ENCODE measurements at places on chromosomes 3 and 15.

DNA sequence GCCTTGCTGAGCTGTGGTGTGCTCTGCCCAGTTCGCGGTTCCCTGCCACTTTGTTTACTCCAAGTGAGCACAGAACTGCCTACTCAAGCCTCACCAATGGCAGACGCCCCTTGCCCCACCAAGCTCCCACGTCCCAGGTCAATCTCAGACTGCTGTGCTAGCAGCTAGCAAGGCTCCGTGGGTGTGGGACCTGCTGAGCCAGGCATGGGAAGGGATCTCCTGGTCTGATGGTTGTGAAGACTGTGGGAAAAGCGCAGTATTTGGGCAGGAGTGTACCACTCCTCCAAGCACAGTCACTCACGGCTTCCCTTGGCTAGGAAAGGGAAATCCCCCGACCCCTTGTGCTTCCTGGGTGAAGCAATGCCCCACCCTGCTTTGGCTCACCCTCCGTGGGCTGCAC, 45.0 kb downstream of the SLC12A6 start:
- DNase-seq, result no peak

- no peak for DNase-seq
These were observed 11.4 kb upstream of the HDGFL3 start for GRCh38 chr15:83219026-83219425.

DNA sequence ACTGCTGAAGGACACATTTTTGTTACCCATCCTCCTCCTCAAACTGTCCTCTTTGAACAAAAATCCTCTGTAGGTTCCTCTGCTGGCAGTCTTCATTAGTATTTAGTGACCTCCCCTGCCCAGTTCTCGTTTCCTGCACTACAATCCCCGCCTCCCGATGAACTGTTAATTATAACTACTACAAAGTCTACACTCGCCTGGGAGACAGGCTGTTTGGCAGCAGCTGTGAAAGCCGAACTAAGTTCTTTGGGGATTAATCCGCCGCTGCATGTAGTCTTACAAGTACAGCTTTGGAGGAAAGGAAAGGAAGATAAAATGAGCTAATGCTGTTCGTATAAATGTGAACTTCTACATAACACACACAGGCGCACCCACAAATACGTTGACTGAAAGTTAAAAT, 160.0 kb upstream of the WNT5A start:
- no peak for DNase-seq

- DNase-seq, result no peak
These were observed 52.7 kb downstream of the SLC28A2 start for GRCh38 chr15:45304711-45305110.

GRCh38 chr15:78455749-78456148, 17.7 kb downstream of the IREB2 start:
- no peak for DNase-seq

- no peak for DNase-seq
These were observed 72.5 kb downstream of the TM2D3 start for GRCh38 chr15:101579631-101580163.

GRCh38 chr3:136343873-136344555, 93.9 kb downstream of the PCCB start:
- DNase-seq, result no peak

- no peak for DNase-seq
These were observed 47.2 kb downstream of the CCDC12 start for GRCh38 chr3:46929324-46929723.

- no peak for DNase-seq
These were observed 90.8 kb downstream of the CRTC3 start for GRCh38 chr15:90620379-90621067.

GRCh38 chr15:38275959-38276358, 23.3 kb downstream of the SPRED1 start:
- no peak for DNase-seq

GRCh38 chr15:84791763-84792162, 25.4 kb upstream of the ALPK3 start:
- no peak for DNase-seq

Measured in retina (tissue), 1 donor.